ENCODE measurements at places on chromosomes 13 and 19.

- DNase-seq: no peak
Measured at GRCh38 chr13:18992791-18993190, 188.8 kb downstream of the TUBA3C start.

- DNase-seq: no peak
Measured at GRCh38 chr13:30702006-30702405, 33.3 kb upstream of the ALOX5AP start.

DNA sequence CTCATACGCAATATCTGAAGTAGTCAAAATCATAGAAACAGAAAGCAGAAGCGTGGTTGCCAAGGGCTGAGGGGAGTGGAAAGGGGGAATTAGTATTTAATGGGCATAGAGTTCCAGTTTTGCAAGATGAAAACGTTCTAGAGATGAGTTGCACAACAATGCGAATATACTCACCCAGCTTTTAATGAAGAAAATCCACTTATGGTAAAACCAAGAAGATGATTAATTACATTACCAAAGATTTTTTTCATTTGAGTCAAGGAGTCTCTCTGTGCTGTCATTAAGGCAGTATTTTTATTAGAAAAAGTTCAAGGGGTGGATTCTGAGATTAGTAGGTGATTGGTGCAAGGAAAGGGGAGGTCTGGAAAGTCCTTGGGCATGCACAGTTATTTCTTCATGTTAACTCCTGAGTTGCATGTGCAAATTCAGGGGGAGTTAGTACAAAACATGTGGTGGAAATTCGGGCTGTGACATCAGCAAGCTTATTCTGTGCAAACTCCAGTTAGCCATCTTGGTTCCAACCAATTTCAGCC lies 6.9 kb upstream of the CBY2 start:
- no peak for DNase-seq

- no peak for DNase-seq
Measured at GRCh38 chr19:43684326-43684725, 14.4 kb upstream of the PLAUR start.

DNA sequence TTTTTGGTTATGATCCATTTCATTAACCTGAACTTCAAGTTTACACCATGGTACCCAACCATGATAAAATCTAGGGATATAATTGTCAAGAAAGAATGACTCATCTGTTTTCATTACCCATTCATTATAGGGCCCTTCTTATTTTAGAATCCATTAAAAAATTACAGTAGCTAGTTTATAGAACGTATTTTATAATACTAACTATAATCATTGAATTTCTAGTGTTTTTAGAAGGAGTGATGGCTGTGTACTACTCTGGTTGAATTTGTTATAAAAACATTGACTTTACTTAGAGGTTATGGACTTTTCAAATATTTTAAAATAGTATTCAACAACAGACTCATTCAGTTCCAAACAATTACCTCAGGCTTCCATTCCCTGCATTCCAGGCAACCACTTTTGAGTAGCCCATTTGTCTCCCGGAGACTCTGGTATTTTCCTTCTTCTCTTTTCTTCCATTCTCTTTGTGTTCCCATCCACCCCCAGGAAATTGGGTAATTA lies 71.9 kb upstream of the KLF12 start:
- no peak for DNase-seq

DNA sequence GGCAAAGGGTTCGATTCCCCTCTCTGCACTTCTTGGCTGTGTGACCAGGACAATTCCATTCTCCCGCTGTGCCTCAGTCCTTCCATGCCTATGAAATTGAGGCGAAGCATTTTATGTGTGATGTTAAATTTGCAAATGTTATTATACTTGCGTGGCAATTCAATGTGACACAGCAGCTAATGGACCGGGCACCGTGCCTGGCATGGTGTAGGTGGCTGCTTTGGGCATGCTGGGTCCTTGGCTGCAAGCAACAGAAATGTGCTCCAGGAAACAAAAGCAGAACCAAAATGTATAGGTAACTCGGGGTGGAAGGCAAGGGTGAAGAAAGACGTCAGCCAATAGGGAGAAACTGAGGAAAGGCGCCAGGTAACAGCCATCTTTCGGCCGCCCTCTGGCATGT lies 37.1 kb downstream of the TINCR start:
- no peak for DNase-seq

GRCh38 chr19:46954502-46954992 lies 65.1 kb upstream of the NPAS1 start:
- DNase-seq: no peak

- DNase-seq: no peak
Measured at GRCh38 chr13:34430294-34430693, 511.8 kb upstream of the NBEA start.

GRCh38 chr13:72727417-72728289 lies at the start of the genes BORA and MZT1:
Gene BORA, plus strand, starts transcription at chr13:72727923. Its CDS starts 1,018 bp downstream, at chr13:72728941.
Gene MZT1, minus strand, starts transcription at chr13:72727629. Its CDS starts 27 bp downstream, at chr13:72727602.
- DNase-seq: peak; percentile 96

- no peak for DNase-seq
Measured at GRCh38 chr13:85278851-85279250, 520.4 kb downstream of the SLITRK6 start.
